ENCODE measurements at places on chromosomes 3 and 15.

- no peak for DNase-seq
Measured at GRCh38 chr3:190499122-190499521, 14.8 kb upstream of the IL1RAP start.

- no peak for DNase-seq
Measured at GRCh38 chr15:63231206-63231605, 41.8 kb downstream of the RAB8B start.

- DNase-seq, result no peak
Measured at GRCh38 chr3:161413855-161414210, 42.5 kb upstream of the SPTSSB start.

DNA sequence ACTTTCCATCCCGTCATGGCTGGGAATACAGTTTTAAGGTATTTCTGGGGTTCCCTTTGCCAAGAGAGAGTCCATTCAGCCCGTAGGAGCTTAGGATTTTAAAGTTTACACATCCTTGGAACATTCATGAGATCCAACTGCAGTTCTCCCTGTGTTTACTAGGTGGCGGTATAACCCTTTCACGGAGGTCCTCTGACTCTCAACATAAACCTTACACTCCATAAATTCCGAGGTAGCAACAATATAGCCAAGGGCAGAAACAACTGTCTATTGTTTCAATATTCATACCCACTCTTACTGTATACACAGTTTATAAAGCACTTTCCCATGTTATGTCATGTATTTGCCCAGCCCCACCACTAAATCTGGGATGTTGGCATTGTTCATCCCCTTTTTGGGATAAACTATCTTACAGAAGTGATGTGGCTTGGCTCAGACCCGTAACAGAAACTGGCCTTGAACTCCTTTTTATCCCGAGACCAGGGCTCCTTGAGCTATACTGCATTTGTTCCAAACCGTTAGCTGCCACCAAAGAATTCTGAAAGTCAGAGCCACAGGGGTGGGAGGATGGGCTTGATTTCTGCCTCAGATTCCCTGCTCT lies 69.2 kb upstream of the COL6A5 start:
- peak; percentile 77 for DNase-seq

GRCh38 chr3:108970561-108970960 lies 16.9 kb upstream of the GUCA1C start:
- no peak for DNase-seq

DNA sequence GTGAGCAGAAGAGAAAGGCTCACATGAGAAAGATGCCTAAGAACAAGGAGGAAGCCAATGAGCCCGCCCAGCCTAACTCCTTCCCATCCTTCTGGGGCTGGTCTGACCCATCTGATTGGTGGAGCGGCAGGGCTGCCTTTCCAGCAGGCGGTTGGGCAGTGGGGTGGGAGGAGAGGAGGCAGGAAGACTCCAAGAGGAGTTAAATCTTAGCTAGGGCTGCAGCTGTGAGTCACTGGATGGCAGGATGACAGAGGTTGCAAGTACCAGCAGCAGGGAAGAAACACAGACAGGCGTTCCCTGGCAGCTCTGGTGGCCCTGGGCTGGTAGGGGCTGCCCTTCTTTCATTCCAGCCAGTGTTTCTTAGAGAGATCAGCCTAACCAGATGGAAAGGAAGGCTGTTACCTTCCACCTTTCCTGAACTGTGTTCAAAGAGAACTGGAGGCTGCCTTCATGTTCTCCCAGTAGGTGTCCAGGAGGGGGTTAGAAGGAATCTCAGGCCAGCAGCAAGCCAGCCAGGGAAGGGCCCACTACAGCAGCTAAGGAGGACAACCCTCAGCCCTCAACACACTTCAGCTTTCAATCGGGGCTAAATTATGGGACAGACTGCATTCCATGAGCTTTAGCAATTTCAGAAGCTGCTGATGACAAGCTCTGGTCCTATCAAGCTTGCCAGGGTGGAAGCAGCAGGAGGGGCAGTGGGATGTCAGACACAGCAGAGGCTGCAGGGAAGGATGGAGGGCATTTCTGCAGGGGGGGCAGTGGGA lies 50.3 kb downstream of the CHSY1 start:
- peak; percentile 97 for DNase-seq
